RPMI8226 (cell line): ENCODE measurements at places on chromosomes 5 and 9.

DNA sequence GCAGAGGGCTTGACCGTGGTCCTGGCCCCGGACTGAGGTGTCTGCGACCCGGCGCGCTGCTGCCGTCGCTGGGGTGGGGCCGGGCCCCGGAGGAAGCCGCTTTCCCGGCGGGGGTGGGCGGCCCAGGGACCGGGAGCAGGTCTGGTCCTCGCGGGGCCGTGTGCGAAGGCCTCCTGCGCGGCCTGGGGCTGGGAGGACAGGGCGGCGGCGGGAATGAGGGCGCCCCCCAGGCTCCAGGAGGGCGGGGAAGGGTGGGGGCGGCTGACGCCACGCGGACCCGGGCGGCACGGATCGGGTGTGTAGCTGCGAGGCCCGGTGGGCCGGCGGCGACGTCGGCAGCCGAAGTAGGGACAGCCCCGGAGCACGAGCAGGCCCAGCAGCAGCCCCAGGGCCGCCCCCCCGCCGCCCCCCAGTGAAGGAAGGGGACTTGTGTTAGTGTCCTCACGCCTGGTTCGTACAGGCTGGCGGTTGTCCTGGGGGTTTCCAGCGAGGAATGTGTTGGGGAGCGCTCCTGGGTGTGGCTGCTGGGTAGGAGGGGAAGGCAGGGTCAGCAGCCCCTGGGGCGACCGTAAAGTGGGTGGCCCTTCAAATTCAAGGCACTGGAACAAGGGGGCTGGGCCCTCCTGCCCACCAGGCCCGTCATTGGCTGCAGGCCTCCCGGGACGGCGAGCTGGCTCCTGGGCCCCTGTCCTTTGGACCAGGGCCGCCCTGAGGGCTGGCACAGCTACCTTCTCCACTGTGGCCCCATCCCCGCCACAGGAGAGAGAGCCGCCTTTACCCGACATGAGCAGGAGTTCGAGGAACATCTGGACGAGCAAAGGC, 597 bp upstream of the TMEM250 start:
- DNase-seq = peak; percentile 57

DNA sequence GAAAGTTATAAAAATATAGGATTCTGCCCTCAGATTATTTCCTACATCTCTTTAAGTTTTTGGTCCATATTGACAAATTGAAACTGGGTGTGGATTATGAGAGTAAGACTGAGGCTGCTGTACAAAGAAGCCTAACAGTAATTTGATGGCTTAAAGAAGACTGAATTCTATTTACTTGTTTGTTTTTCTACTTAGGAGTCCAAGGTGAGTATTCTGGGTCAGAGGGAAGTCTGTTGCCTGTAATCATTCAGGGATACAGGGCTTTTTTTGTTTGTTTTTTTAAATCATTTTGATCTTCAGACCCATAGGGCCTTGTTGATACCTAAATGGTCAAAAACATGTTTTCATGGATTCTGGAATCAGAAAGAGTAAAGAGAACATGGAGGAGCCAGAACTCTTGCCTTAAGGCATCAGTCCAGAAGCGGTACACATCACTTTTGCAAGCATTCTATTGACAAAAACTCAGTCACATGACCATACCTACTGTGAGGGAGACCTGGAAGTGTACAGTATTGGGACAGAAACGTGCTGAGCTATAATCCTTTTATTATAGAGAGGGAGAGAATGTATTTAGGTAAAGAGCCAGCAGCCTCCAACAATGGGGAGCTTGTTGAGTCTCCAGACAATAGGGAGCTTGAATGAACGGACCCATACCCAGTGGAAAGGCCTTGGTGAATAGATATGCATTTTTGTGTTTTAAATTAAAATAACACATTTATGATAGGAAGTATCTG, 102.7 kb downstream of the LRRC70 start:
- DNase-seq = no peak

DNA sequence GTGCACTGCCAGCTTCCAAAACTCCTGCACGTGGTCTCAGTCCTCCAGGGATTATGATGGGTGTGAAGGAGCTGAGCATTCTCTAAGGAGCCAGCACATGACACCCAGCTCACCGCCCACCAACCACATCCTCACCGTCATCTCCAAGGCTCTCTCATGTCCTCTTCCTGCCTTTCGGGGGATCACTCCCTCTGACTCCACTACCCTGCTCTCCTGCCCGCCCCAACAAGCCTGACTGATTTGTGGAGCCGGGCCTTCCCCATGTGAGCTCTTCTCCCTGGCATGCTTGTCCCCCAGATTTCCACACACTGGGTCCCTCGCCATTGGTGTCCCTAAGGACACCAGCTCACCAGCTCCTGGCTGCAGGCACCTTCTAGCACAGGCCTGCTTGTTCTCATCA, 1.9 kb downstream of the ABO start:
- DNase-seq = no peak

DNA sequence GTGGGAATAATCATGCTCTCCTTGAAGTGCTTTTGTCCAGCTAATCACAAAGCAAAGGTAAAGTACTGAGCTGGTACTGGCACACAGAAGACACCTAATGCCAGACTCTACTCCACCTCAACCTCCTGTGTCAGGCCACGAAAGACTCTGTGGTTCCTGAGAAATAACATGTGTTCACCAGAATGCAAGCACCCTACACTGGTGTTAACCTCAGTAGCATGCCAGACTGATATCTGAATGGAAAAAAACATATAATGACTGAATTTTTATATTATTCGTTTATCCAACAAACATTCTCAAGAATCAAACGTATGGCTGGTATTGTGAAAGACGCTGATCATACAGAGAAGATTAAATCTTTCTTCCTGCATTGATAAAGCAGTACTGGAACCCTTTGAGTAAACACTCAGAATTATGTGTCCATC, 97.1 kb upstream of the IFNE start:
- peak; percentile 18 for DNase-seq

DNA sequence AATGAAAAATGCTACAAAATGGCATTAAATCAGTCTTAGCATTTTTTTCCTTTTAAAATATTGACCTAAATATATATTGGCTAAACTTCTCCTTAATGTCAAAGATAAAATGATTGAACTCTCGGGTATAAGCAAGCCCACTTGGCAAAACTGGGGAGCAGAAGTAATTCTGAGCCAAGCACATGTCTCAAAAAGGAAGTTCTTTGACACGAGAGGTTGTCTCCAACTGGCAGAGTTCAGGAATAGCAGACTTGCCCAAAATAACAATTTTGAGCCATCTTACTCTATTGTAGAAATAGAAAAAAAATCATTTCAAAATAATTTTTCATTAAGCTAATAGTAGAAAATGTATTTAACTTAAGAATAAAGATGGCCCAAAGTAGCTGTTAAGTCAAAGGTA, 10.4 kb upstream of the MLLT3 start:
- DNase-seq = no peak

DNA sequence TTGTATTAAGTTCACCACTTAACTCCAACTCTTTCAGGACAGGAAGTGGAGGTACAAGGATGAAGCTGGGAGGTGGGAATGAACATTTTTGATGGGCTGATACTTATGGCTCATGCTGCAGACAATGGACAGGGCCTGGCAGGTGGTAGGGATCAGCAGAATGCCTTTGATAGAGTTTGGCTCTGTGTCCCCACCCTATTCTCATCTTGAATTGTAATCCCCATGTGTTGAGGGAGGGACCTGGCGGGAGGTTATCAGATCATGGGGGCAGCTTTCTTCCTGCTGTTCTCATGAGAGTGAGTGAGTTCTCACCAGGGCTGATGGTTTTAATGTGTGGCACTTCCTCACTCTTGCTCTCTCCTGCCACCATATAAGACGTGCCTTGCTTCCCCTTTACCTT, 87.3 kb upstream of the PRLR start:
- no peak for DNase-seq

DNA sequence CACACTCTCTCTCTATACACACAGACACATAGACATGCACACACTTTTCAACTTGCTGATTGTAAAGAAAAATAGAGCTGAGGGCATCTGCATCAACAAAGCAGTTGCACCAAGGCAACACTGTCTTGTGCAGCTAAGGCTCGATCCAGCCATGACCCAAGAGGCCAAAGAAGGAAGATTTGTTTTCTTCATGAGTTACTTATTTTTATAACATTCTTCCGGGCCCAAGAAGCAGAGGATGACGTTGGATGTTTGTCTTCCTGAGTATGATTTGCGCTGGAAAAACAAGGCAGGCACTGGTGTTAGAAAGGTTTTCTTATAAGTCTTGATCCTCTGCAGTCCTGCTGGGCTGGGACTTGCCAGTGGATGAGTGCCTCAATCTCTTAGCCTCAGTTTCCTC, 344.1 kb downstream of the ADAMTS6 start:
- DNase-seq = no peak

- no peak for DNase-seq
Observed at GRCh38 chr5:60672693-60673264, 27.2 kb downstream of the DEPDC1B start.

DNA sequence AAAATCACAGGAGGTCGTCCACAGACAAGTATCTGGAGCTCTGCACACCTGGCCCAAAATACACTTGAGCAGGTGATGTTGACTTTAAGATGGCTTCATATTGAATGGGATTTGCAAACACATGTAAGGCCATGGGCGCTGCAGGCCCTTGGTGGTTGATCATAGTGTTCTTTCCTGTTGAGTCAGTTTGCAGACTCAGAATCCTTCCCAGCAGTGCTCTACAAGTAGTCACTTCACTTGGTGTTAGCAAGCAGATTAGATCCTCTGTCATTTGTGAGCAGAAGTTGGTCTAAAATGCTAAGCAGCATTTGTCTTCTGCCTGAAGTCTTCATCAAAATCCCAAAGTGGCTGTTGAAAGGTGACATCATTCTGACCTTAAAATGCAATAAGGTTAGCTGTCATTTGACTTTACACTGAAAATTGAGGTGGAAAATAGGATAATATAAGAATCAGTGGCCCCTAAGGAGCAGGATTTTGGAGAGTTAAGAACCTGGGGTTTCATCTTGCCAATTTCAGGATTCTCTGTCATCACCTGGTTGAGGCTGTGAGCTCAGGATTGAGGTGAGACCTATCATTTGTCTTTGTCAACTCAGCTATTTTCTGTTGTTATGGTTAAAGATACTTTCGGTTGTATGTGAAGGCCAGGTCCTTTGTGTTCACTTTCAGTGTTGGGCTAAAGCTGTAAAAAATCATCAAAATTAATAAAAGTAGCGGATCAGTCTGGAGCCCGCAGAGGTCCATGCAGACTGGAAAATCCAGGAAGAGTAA, 114.5 kb downstream of the LRRC70 start:
- peak; percentile 88 for DNase-seq

- DNase-seq = no peak
Observed at GRCh38 chr9:89187541-89187940, 8.9 kb upstream of the SHC3 start.

GRCh38 chr9:87643778-87644570, 81.9 kb upstream of the CTSL start:
- DNase-seq = no peak

DNA sequence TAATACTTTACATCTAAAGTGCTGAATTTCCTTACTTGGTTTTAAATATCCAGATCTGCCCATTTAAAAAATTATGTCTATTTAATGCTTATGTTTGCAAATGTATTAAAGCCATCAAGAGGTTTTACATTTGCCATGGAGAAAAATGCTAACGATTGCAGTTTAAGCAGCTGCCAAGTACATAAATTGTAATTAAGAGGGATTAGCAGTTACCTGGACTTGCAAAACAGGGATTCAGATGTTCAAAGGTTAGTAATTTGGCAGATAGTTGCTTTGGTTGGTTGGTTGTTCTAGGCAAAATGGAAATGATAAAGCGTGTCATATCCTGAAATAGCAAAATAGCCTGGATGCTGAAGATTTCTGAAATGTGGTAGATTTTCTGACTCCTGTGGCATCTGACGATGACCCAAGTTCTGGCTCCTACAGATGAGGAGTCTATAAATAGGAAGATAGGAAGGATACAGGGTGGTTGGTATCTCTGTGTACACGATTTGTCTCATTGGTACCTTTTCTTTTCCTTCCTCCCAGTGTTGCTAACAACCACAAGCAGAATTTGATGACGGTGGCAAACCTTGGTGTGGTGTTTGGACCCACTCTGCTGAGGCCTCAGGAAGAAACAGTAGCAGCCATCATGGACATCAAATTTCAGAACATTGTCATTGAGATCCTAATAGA, 282.9 kb downstream of the NR3C1 start:
- peak; percentile 71 for DNase-seq

- no peak for DNase-seq
Observed at GRCh38 chr5:141973871-141974595, 5.1 kb downstream of the RNF14 start.

GRCh38 chr5:141560725-141561483, 57.9 kb downstream of the DIAPH1 start:
- no peak for DNase-seq

DNA sequence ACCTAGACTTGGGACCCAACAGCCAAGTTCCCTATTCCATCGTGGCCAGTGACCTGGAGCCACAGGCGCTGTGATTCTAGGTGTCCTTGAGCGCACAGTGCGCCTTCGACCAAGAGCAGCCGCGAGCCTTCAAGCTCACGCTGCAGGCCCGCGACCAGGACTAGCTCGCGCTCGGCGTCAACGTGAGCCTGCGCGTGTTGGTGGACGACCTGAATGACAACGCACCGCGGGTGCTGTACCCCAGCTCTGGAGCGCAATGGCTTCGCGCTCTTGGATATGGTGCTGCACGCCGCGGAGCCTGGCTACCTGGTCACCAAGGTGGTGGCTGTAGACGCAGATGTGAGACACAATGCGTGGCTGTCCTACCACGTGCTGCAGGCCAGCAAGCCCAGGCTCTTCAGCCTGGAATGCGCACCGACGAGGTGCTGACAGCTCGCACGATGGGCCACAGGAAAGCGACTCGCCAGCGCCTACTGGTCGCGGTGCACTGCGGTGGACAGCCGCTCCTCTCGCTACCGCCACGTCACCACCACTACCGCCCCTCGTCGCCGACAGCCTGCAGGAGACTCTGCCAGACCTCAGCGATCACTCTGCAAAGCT, 11.4 kb downstream of the PCDHGA12 start:
- no peak for DNase-seq

DNA sequence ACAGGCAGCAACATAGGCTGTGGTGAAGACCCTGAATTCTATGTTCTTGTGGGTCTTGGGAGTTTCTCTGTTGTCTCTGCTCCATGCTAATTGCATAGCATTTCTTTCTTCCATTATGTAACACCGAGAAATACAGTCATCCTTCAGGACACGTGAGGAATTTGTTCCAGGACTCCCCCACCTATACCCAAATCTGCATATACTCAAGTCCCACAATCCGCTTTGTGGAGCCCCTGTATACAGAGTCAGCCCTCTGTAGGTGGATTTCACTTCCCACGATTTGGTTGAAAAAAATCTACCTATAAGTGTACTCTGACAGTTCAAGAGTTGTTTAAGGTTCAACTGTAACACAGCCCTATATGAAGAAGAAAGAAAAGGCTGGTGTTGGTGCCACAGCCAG, 22.1 kb downstream of the ANKRD33B start:
- no peak for DNase-seq
